ENCODE measurements at places on chromosomes 5 and 9.

- no peak for DNase-seq
These were observed 58.7 kb upstream of the SMIM32 start for GRCh38 chr5:136251502-136252169.

DNA sequence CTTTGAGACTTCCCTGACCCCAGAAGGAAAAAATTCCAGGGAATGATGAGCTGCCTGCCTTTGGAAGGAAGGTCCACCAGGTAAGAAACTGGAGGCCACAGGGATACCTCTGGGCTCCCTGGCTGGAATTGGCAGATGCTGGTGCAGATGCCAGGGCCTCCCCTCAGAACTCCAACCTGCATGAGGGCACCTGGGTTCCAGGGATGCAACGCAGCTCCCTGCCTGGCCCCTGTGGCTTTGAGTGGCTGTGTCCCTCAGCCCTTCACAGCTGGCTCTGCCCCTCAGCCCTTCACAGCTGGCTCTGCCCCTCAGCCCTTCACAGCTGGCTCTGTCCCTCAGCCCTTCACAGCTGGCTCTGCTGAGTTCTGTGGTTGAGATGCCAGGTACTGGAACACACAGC, 13.9 kb downstream of the KCNMB1 start:
- no peak for DNase-seq

GRCh38 chr9:33211695-33212393, 28.1 kb upstream of the SPINK4 start:
- DNase-seq, result no peak

DNA sequence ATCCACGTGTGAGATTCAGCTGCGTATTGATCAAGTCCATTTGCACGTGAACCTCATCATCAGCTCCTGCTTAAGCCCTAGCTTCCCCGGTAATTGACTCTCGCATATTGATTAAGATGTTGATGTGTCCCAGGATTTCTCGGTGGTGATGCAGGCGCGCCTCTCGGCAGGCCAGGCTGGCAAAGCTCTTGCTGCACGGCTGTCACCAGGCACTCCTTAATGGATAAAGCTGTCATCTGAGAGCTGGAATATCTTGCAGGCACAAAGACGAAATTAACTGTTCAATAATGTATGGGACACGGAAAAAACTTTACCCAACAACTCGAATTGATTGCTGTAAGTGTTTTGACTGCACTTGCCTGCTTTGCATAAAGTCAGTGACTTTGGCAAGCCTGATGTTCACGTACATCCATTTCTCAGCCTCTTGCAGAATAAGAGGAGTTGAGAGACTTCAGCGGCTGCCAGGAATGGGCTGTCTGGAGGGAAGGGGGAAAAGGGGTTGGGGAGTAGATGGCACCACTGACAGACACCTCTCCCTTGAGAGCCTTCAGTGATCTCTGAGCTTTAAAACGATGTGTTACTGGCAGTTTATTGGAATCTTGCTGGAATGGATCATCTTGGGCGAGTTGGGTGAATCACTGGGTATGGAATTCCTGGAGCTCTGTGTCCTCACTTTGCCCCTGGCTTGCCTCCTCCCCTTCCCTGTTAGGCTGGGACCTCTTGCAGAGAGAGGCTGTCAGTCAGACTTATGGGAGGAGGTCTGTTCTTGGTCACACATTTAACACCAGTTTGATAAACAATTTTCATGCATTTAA, 650.3 kb downstream of the CCDC171 start:
- no peak for DNase-seq

DNA sequence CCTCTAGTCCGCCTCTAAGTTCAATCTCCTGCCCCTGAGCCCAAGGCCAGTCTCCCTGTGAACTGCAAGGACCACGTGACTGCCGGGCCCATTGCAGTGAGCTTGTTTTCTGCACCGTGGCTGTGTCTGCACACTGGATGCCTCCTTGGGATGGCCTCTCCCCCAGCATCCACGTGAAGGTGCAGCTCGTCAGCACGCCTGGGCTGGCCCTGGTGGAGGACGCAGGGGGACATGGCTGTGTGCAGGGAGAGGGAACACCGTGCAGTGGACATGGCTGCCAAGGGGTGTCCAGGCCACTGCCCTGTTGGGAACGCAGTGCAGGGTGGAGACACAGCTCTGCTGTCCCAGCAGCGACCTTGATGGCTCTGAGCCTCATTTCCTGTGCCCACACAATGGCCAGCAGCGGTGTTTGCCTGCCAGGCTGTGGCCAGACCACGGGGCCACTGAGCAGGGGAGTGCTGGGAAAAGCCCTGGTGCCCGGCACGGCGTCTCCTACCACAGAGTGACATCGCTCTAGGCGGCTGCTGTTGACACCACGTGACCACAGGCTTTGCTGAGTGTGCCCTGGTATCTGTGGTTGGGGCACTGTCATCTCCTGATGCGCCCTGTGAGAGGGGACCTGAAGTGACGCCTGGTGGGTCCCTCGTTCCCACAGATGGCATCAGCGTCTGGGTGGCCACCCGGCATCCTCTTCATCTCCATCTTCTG, 26.9 kb upstream of the EXOC3 start:
- DNase-seq, result no peak

GRCh38 chr9:136695955-136696354, 8.7 kb upstream of the AGPAT2 start:
- no peak for DNase-seq

- no peak for DNase-seq
These were observed 1.8 kb upstream of the SH2D3C start for GRCh38 chr9:127780126-127780885.

DNA sequence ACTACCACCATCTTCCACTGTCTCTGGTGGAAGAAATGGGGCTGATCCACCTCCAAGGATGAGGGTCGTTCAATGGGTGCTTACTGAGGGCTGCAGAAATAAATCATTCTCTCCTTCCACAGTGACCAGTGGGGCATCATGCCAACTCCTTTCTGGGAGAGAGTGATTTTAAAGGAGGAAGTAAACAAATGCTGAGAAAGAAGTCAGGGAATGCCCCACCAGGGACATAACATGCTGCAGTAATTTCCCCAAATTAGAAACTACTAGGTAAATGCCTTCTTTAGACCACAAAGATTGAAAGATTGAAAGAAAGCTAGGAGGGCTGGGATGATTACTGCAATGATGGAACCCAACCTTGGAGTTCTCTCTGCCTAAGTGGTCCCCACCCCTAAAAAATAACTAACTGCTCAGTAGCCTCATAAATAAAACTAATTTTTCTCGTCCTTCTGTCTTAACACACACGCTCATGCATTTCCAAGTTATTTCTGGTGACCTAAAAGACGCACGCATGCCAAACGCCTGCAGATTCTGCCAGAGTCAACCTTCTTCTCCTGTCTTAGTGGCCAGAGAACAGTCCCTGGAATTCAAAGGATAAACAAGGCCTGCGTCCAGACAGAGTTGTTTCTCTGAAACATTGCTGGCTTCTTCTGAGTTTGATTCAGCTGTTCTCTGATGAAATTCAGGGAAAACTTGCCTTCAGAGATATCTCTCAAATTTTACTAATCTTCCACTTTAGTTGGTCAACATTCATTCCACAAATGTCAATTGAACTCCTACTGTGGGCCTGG, 250.0 kb downstream of the NR3C1 start:
- no peak for DNase-seq

- no peak for DNase-seq
These were observed 88.5 kb downstream of the ZNF618 start for GRCh38 chr9:113964495-113965170.

DNA sequence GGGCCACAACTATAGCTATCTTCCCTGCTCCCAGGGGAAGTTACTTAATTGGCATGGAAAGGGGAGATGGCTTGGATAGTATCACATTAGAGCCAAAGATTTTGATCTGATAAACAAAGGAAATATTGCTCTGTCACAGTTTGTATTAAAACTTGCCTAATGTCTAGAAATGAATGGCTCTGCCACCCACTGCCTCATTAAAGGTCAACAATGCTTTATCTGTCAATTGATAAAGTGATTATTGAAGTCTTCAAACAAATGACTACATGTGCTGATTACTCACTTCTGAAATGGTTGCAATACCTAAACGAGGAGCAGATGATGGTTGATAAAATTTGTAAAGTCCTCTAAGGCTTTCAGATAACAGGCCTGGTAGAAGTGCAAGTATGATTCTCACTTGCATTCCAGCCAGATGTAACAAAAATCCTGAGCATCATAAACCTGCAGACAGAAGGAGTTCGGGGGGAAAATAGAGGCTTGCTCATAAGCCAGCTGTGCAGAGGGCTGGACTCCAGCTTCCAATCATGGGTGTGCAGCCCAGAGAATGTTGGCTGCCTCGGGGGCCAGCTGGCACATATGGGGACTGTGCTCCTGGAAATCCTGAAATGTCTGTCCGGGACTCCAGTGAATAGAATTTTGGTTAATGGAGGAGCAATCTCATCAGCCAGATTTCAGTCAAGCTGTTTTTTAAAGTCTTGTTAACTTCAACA, 200.5 kb upstream of the SLC27A6 start:
- no peak for DNase-seq

- no peak for DNase-seq
These were observed 1110.6 kb downstream of the DTWD2 start for GRCh38 chr5:117877731-117878130.

DNA sequence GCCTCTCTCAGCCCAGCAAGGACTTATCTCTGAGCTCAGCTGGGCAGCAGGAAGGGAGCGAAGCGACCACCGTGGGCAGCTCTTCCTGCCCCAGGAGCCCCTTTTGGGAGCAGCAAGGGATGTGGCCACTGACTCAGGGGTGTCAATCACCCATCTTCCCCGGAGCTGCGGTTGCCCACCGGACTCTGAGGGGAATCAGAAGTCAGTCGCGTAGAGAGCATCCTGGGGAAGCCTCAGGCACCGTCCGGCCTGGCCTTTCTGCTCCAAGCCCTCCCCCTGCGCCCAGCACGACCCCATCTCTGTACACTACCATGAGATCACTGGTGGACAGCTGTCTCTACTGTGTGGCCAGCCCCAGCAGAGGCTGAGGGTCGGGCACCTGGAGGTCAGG, 24.6 kb downstream of the GFI1B start:
- DNase-seq, result no peak

DNA sequence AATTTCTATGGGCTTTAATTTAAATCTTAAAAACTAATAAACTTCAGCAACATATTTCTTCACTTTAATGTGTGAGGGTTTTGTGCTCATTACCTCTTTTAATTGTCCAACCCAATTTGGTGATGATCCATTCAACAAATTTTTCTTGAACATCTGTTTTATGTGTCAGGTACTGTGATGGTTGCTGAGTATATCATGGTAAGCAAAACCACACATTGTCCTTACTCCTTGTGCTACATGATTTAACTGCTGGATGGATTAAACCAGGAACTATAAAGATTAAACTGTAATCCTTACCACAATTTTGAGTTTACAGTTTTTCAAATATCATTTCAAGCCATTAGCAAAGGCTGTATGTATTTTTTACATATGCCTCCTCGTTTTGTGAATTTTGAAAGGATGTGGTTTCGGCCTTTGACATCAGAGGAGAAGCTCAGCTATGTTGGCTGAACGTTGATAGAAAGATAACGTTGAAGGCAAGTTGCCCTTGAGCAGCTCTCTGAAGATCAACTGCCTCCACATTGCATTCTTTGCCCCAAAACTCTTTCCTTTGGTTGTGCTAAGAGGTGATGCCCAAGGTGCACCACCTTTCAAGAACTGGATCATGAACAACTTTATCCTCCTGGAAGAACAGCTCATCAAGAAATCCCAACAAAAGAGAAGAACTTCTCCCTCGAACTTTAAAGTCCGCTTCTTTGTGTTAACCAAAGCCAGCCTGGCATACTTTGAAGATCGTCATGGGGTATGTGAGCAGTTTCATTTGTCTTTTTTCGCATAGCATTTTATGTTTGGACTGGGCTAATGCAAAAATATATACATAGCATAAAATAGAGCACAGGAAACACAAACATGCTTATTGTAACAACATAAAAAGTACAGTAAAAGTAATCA, at the start of gene ITK:
Gene ITK (plus strand): TSS at position 467 of the 891 bp plus-strand sequence. CDS start 138 bp downstream, at position 605.
- DNase-seq, result no peak

GRCh38 chr5:178423901-178424809, 166.0 kb downstream of the COL23A1 start:
- no peak for DNase-seq

DNA sequence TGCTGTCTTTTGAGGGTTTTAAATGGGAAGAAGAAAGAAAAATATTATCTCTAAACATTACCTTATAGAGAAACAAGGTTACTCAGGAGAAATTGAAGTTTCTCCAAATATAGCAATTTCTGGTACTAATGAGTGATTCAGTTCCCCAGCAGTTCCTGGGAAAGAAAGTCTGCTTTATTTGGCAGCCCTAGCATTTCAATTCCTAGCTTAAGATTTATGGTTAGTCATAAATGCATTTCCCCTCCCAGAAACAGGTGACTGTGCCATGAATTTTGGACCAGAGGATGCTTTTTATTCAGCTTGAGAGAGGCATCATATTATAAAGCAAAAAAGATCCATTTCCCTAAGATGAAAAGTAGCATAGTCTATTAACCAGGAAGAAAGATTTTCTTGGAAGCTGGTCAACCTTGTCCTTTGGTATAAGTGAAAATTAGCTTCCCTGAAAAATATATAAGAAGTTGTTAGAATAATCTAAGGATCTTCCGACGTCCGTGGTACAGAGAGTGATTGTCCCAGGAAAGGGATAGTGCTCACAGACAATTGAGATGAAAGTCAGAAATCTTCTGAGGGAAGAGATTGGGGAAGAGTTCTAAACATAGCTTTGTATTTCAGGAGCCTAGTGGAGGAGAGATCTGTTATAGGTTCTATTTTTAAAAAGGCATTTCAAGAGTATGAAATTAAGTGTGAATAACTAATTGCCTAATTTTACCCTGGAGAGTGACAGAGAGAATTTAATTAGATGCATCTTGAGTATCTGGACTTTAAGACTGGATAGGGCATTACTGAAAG, 164.9 kb downstream of the ESM1 start:
- no peak for DNase-seq

DNA sequence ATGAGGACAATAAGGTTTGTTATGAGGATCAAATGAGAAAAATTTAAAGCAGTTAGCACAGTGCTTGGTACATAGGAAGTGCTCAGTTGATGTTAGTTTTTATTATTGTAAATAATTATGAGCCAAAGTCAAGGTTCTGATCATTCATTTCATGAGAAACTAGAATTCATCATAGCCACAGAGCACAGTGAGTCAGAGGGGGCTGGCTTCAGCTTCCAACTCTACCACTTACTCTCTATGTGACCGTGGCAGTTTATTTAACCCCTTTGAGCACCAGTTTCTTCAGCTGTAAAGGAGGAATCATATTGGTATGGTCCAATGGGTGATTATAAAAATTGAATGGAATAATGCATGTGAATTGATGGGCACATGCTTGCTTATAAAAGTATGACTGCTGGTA, 39.4 kb downstream of the KLHL3 start:
- DNase-seq, result peak; percentile 30

DNA sequence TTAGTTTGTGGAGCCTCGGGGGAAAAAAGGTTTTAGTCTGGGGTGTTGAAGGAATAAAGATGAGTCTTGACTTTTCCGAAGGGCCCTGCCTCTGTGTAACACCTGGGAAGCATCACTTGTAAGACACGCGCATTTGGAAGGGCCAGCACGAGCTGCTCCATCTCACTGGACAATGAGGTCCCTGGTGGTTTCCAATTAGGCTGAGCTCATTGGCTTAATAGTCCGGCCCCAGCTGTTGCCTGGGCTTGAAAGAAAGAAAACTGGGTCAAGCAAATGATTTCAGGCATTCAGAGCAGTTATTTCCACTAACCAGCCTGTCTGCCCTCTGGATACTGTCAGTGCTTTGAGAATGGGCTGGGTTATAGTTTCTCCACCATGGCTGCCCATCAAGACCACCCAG, 64.5 kb downstream of the NSUN2 start:
- DNase-seq, result no peak

Data from stimulated activated CD4-positive, alpha-beta T cell treated with anti-CD3 and anti-CD28 coated beads, TNF-alpha, amount 100 ng/mL, for 48 hours (primary cell).